ENCODE measurements at places on chromosomes 1 and 21.

DNA sequence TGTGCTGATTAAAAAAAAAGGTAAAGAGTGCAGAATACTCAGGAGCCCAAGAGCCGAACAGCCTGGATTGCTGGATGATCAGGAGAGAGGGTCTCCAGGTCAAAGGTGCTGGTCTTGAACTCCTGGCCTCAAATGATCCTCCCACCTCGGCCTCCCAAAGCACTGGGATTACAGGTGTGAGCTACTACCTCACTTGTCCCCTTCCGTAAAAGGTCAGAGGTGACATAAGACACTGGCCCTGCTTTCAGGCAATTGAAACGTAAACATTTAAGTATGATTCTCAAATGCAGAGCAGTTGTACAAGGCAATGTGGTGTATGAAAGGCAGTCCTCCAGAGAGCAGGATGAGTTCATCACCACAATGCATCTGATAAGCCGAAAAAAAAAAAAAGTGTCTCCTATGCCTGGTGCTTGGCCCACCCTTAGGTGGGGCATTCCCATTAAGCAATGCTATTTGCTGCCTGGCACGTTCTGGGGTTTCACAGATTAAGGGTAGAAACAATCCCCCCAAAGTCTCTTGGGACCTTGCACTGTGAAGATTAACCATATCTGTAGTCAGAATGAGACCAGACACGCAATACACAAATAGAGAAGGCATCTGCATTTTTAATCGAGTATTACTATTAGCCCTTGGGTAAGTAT, 47.7 kb downstream of the PARP1 start:
- no peak for DNase-seq

- no peak for DNase-seq
These were observed 229.3 kb downstream of the DISC1 start for GRCh38 chr1:231855926-231856325.

- no peak for DNase-seq
These were observed 39.5 kb upstream of the TNFRSF1B start for GRCh38 chr1:12127206-12127810.

DNA sequence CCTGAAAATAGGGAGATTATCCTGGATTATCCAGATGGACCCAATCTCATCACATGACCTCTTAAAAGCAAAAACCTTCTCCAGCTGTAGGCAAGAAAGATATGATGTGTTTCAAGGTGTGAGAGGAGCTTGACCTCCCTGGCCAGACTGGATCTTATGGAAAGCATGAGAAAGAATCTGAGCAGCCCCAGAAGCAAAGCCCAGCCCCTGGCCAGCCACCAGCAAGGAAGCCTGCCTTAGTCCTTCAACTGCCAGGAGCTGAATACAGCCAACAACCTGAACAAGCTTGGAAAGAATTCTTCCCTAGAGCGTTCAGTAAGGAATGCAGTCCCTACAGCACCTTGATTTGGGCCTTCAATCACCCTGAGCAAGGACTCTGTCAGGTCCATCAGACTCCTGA, 375.0 kb upstream of the CHRM3 start:
- no peak for DNase-seq

- DNase-seq: no peak
These were observed at the start of gene SELENBP1 for GRCh38 chr1:151372058-151372934. TSS of gene SELENBP1 (minus strand) at chr1:151372705. CDS start at chr1:151372641, 64 bp downstream.

GRCh38 chr1:19363536-19364152, 51.5 kb downstream of the SLC66A1 start:
- no peak for DNase-seq

GRCh38 chr1:180152588-180152987, 2.1 kb upstream of the QSOX1 start:
- DNase-seq: no peak

DNA sequence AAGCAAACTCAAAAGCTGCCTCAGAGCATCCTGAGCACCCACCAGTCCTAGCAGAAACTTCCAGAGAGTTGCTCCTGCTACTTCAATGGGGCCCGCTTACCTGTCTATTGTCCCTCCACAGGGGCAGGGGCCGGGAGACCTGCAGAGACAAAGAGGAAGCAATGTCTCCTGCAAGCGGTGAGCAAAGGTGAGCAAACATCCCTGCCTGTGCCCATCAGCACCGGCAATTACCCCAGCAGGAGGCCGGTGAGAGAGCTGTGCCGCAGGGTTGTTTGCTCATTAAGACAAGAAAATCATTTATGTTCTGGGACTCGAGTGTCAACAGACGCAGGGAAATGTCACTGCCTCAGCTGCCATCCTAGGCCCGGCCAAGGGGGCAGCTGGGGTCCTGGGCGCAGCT, 53.8 kb upstream of the TARDBP start:
- DNase-seq: no peak

DNA sequence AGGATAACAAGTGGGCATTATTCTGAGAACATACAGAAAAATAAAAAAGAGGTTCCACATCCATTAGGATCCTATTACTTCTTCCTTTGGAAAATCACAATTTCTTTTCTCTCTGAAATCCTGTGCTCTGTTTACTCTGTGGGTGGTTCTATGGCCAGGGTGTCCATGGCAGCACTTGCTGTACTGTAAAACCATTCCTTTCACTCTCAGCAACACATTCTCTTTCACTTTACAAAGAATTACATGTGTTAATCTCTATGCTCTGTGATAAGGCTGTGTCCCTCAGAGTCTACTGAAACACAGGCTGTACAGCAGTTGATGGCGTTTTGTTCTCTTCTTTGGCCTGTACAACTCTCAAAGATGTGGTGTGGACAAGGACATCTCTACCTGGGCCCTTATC, 524.1 kb downstream of the PTBP2 start:
- DNase-seq: no peak

DNA sequence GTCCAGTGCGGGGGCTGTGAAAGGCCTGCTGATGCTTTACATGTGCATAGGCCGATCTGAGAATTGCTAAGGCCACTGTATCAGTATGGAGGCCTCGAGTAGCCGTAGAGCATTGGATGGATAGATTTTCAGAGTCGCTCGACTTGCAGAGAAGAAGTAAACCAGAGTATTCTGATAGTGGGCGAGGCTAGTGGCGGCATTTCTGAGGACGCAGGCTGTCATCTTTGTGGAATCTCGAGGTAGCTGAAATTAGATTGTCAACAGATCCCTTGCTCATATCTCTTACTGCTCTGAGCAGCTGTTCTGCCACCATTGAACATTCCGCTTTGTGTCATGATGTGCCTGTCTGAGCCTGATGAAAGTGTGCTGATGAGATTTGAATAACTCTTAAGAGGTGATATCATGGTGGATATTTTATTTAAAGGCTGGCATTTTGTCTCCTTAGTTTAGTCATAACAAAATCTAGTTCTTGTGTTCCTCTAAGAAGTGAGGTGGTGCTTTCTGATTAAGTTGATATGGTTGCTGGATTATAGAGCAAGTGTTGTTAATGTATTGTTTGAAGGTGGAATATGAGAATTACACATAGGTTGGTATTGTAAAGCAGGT, 1.5 kb downstream of the KIF1B start:
- no peak for DNase-seq

GRCh38 chr1:6497215-6497866, 5.9 kb upstream of the PLEKHG5 start:
- DNase-seq: peak; percentile 36

DNA sequence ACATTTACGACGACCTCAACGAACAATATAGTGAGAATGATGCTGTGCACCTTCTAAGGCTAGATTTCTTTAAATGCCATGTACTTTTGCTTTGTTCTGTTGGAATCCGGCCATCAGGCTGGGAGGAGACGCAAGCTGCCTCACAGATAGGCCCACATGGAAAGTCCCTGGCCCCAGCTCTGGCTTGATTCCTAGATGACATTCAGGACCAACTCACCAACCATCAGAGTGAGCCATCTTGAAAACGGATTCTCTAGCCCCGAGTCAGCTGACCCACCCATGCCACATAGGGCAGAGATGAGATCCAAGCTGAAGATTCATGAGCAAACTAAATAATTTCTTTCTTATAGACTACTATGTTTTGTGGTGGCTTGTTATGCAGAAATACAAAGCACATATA, 164.4 kb downstream of the ZNF281 start:
- no peak for DNase-seq

- DNase-seq: no peak
These were observed 64.6 kb upstream of the AK4 start for GRCh38 chr1:65083263-65083896.

GRCh38 chr21:40846103-40846502, 855 bp downstream of the DSCAM start:
- no peak for DNase-seq

DNA sequence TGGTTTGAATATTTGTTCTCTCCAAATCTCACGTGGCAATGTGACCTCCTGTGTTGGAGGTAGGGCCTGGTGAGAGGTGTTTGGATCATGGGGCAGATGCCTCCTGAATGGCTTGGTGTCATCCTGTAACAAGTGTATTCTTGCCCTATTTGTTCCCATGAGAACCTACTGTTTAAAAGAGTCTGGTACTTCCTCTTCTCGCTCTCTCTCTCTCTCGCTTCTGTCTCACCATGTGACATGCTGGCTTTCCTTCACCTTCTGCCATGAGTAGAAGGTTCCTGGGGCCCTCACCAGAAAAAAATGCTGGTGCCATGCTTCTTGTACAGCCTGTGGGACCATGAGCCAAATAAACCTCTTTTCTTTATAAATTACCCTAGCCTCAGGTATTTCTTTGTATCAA, 8.4 kb upstream of the PAXBP1 start:
- DNase-seq: no peak

GRCh38 chr21:35321322-35322200, 272.5 kb upstream of the RUNX1 start:
- DNase-seq: no peak

- no peak for DNase-seq
These were observed 2.2 kb downstream of the FASLG start for GRCh38 chr1:172661107-172661506.

GRCh38 chr1:84300501-84300900, 1.0 kb upstream of the SAMD13 start:
- no peak for DNase-seq

GRCh38 chr1:165927169-165927568, 99.8 kb downstream of the UCK2 start:
- DNase-seq: no peak
